Globus pallidus (tissue), 1 donor: ENCODE measurements at places on chromosomes 13 and 19.
A peak's percentile ranks its signal among the peaks of the same experiment; 100 is the strongest.

- no peak for DNase-seq
These were observed 20.5 kb downstream of the DYRK1B start for GRCh38 chr19:39813264-39813993.

DNA sequence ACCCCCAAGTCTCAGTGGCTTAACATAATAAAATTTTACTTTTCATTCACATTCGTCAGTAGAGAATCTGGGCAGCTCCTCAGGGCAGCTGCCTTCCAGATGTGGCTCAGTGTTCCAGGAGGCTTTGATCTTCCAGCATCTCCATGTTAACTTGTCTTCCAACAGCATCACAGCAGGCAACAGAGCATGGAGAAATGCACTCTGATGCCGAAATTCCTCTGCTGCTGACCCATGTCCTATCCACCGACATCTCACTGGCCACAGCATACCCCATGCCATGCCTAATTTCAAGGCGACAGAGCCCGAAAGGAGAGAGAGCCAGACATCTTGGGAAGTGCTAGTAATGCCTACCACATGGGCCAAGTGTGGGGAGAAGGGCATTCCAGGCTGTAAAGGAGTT, 64.9 kb upstream of the MEDAG start:
- no peak for DNase-seq

GRCh38 chr13:73902296-73902695, 231.9 kb downstream of the KLF12 start:
- no peak for DNase-seq

DNA sequence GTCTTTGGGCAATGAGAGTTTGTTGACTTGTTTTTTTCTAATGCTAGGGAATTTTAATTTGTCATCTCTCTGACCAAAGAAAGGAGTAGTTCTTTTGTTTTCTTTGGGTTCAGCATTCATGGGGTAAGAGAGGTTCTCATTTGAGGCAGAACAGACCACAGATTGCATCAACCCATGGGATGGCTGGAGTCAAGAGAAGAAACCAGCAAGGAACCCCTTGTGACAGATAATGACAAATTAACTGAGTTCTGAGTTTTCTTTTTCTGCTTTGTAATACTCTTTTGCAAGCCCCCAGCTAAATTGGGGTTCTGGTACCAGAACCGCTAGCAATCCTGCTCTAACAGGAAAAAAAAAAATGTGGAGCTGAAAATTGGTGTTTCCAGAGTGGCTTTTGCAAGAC, 864.1 kb downstream of the DIAPH3 start:
- DNase-seq = no peak

- no peak for DNase-seq
These were observed 237.6 kb upstream of the MAB21L1 start for GRCh38 chr13:35714121-35714520.

DNA sequence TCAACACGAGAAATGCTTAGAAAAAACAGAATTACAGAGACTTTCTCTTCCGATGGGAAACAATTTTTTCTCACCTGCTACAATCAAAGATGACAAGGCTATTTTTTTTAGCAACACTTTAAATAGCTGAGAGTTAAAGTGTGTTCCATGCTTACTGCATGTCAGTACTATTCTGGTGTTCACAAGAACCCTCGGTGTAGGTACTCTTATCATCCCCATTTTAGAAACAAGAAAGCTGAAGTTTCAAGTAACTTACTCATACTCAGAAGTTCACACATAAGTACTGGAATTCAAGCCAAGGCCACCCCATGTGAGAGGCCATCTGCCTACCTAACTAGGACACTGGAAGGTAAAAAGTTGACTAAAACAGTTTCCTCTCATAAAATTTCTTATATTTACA, 9.0 kb upstream of the TNFRSF19 start:
- no peak for DNase-seq

GRCh38 chr13:20525144-20525600, 485 bp downstream of the CRYL1 start:
- DNase-seq = peak; percentile 59

GRCh38 chr13:102441085-102441484, 39.2 kb upstream of the FGF14 start:
- DNase-seq = no peak

- DNase-seq = no peak
These were observed 1.6 kb upstream of the CLEC11A start for GRCh38 chr19:50721441-50722137.

DNA sequence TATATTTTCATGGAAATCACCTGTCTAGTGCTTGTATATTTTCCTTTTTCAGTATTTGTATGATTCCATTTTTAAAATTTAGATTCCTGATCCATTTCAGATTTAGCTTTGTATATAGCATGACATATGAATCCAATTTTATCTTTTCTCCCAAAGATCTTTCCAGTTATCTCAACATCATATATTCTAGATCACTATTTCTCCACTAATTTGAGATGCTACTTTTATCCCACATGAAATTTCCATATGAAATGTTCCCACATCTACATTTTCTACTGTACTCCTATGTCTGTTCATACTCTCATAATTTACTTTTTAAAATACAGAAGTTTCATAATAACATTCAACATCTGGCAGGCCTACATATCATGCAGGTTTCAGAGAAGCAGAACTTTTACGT, 1784.1 kb downstream of the SLITRK5 start:
- DNase-seq = no peak

GRCh38 chr13:28474491-28475134, 20.3 kb downstream of the FLT1 start:
- DNase-seq = no peak

DNA sequence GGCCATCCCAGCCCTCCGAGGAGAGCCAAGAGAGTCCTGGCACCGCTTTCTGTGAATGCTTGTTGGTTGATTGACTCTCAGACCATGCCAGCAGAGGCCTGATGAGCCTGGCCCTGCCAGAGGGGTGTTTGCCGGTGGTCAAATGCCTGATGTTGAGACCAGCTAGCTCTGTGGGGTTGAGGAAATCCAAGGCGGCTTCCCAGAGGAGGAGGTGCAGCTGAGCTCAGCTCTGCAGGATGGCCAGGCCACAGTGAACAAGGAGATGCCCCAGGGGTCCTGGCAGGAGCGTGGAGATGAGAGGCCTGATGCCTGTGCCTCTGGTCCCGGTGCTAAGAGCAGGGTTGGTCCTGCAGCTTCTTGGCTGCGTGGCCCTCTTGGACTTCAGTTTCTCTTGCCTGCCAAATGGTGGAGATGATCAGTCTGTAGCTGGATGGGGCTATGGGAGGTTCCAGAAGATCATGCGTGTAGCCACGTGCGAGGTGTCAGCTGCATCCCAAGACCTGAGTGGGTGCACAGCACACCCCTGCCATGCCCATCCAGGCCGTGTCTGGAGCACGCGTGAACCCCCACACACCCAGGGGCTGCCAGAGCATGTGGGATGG, 16.8 kb downstream of the NFIC start:
- DNase-seq = no peak

DNA sequence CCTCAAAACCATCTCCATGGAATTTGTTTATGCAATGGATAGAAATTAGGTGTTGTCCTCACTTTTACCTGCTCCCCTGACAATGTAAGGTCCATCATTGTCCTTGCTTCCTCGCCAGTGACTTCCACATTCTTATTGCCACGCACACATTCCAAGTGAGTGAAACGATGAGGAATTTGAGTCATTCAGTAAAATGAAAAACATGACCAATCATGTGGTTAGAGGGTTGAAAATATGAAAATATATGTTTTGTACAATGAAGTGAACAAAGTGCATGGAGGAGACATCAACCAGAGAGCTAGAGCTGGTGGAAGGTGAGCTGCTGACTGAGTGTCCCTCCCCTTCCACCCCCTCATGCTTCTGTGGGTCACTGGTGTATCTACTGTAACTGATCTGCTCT, 91.7 kb downstream of the ATP8A2 start:
- no peak for DNase-seq

DNA sequence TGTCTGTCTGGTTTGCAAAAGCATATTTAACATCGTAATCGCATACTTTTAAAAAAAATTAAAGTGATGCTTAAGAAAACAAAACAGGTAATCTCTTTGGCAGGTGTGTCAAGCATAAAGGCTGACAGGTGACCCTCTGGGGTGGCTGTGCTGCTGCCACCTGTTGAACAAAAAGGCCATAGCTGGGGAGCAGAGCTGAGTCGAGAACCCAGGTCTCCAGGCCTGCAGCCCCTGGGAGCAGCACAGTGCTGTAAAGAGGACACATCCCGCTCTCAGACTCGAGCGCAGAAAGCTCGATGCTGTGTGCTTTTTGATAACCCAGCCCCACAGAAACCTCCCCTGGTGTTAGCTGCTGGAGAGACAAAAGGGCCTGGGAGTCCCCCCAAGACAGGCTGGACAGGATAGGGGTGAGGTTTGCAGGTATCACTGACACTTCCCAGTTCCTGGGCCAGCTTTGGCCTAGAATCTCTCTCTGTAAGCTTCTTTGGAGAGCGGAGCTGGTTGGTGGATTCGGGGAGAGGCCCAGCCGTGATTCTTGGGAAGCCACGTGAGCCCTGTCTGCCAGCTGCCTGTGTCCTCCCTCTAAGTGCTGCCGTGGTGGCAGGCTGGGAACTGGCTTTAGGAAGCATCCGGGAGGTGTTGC, 66.9 kb downstream of the C13orf42 start:
- no peak for DNase-seq

DNA sequence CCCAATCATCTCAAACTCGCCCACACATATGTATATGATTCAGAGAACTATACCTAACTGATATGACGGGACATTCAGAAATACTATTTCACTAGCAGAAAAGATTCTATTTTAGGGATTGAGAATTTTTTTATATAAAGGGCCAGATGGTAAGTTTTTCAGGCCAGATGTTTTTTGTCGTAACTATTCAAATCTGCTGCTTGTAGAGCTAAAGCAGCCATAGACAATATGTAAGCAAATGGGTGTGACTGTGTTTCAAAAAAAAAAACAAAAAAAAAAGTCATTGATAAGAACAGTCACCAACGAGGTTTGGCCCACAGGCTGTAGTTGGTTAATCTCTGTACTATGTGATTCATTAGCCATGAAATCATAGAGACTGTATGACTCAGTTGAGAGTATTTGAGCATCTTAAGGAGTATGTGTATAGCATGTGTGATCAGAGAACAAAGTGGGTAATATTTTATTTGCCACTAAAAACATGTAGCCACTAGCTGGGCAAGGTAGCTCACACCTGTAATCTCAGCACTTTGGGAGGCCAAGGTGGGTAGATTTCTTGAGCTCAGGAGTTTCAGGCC, 2724.7 kb downstream of the PCDH9 start:
- no peak for DNase-seq

GRCh38 chr13:45713721-45714120, 11.6 kb downstream of the CBY2 start:
- no peak for DNase-seq

DNA sequence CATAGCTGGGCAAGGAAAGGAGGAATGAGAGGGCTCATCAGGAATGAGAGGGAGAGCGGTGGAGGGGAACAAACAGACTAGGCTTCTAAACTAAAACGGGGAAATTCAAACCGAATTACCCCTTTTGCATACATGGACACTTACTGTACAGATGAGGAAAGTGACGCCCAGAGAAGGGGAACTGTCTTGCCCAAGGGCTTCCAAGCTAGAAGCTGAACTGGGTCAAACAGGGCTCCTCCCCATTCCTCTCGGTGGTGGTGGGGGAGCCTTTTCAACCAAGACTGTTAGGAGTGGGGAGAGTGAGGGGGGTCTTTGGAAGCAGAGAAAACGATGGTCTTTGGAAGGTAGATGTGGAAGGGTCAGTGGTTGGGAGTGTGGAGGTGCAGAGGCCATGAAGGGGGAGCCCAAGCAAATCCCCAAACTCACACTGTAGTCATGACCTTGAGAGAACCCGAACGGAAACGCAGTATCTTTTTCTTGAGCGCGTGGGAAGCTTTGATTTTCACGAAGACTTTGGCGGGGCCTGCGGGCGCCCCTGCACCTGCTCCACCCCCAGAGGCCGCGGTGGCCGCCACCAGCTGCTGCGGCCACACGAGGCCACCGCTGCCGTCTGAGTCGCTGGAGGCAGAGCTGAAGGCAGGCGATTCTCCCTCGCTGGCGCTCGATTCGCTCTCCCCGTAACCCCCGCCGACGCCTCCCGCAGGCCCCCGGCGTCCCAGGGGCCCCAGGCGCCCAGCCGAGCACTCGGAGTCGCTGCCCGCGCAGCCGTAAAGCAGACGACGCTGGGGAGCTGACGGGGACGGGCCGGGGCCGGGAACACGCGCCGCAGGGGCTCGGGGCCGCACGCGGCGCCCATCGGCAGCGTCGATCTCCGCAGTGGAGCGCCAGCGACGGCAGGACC, 12.3 kb upstream of the GNG8 start:
- DNase-seq = no peak

DNA sequence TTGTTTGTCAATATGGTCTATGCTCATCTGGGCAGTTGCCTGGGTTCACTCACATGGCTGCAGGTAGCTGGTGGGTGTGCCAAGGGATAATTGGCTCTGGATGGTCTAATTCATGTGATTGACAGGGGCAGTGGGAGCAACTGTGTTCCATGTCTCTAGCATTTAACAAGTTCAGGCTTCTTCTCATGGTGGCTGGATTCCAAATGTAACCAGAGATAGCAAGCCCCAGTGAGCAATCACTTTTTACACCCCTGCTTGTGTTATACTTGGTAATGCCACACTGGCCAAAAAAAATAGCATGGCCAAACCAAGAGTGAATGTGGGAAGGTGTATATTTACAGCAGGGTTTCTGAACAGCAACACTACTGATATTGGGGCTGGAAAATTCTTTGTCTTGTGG, 89.6 kb upstream of the TNFSF11 start:
- no peak for DNase-seq

DNA sequence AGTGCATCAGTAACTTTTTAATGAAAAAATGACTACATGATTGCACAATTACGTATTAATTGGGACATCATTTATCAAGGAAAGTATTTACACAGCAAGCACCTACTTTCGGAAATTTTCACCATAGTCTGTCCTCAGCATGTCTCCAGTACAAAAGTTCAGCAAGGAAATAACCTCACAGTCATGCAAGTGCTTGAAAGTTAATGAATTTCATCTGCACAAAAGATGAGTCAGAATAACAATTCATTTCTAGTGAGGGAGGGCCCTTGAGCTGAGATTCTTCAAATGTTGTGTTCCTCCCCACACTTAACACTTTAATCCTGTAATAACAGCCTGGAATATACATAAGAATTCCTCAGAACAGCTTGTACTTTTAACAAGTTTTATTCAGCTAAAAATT, 49.0 kb upstream of the OXGR1 start:
- no peak for DNase-seq

- DNase-seq = no peak
These were observed 259.5 kb upstream of the SLC10A2 start for GRCh38 chr13:103325672-103326071.

DNA sequence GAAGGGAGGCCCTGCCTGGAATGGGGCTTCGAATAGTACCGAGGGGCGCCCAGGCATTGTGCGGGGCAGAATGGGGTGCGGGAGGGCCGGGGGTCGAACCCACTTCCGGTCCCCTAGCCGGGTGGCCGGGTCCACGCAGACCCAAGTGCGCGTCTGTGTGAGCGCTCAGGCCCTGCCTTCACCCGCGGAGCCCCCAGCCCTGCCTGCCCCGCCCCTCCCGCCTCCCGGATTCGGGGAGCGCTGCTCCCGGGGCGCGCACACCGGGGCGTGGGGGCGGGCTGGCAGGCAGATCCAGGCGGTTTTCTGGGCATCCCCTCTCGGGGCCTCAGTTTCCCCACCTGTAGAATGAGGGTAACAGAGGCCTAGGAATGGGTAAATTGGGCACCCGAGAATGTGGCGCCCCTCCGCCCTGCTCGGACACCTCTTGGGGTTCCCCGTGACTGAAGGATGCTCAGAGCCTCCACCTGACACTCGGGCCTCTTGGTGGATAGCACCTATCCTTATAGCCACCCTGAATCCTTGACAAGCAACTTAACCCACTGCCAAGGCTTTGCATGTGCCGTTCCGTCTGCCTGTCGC, 682 bp downstream of the PIK3R2 start:
- no peak for DNase-seq

- no peak for DNase-seq
These were observed 362.8 kb downstream of the RBM26 start for GRCh38 chr13:79043208-79043607.

GRCh38 chr19:1767464-1767933, 14.2 kb downstream of the ONECUT3 start:
- DNase-seq = peak; percentile 3
